T-helper 2 cell treated with Interferon-gamma antibody and Interleukin-4, amounts not matched to agents 5 μg/mL and 100 μg/mL, for 36 hours (primary cell): ENCODE measurements at places on chromosomes 3 and 15.

- peak; percentile 37 for DNase-seq
Observed at GRCh38 chr15:74782259-74783071, 585 bp downstream of the CSK start.

- no peak for DNase-seq
Observed at GRCh38 chr15:80591938-80592825, 102.9 kb upstream of the ABHD17C start.

GRCh38 chr15:35777061-35777460, 231.1 kb upstream of the DPH6 start:
- DNase-seq = no peak

- no peak for DNase-seq
Observed at GRCh38 chr3:178522200-178523052, 13.8 kb upstream of the KCNMB2 start.

DNA sequence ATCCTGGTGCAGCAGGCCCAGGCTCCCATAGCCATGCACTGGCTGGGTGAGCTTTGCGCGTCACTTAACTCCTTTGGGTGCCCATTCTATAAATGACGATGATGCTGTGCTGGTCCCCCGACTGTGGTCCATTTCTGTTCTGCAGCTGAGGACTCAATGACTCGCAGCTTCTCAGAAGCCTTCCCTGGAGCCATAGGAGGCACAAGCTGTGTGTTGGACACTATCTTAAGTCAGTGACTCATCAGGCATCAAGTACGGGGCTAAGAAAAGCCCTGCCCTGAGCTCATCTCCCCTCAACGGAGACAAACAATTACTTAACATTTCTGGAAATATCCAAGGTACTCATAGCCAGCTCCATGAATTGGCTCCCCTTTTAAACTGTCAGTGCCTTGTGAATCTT, 13.8 kb upstream of the MUSTN1 start:
- no peak for DNase-seq

GRCh38 chr3:143122608-143123352, 3.2 kb downstream of the CHST2 start:
- no peak for DNase-seq

- no peak for DNase-seq
Observed at GRCh38 chr15:43433165-43433564, 59.8 kb downstream of the TP53BP1 start.

DNA sequence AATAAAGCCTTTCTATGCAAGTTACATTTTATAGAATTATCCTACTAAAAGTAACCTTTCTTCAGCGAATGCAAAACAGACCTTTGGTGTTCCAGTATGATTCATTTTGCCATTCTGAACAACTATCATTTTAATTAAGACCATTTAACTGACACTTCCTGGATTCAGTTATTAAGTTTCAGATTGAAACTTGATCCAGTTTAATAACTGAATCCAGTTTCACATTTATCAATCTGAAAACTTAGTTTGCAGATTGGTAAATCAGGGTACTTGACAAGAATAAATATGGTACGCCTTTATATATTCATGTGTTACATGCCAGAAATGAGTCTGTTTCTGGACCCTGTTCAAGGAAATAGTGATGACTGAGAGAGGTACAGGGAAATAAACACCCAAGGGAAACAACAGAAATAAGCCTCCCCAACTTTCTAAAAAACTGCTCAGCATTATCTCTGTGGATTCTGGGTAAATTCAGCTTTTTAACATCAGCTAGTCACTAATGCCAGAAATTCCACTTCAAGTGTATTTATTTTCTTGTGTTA, 23.3 kb upstream of the NFKBIZ start:
- DNase-seq = no peak

- no peak for DNase-seq
Observed at GRCh38 chr3:147394884-147395225, 11.5 kb downstream of the ZIC4 start.

- no peak for DNase-seq
Observed at GRCh38 chr15:62929000-62929357, 113.6 kb upstream of the TPM1 start.

GRCh38 chr3:193865339-193865738, 270.6 kb upstream of the HES1 start:
- DNase-seq = no peak
